EL (cell line): ENCODE measurements at places on chromosomes 12 and 14.

- DNase-seq = no peak
Observed at GRCh38 chr12:80708259-80708974, 983 bp downstream of the MYF6 start.

- peak; percentile 95 for DNase-seq
Observed at GRCh38 chr14:24429395-24430142, at the start of the genes CBLN3 and KHNYN. CBLN3 (minus strand) TSS chr14:24429668; CDS start chr14:24429054, 614 bp downstream. KHNYN (plus strand) TSS chr14:24429954; CDS start chr14:24430731, 777 bp downstream.

GRCh38 chr12:24075650-24076049 lies 126.2 kb upstream of the SOX5 start:
- no peak for DNase-seq

DNA sequence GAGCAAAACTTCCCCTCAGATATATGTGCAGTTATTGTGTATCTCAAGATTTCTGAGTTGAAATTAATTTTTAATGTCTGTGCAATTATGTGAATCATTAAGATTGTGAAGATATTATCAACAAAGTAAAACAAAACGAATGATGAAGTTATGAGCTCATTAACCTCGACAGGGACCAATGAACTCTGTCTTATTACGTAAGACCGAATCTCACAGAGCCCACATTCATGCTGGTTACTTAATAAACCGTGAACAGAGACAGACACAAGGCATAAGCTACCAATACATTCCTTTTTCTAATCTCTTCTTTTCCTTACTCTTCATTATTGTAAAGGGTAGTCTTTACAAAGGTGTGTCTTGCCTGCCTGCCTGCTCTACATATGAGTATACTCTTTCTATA lies 568.7 kb downstream of the RPS29 start:
- DNase-seq = no peak

- no peak for DNase-seq
Observed at GRCh38 chr12:82937151-82937550, 250.4 kb downstream of the TMTC2 start.

DNA sequence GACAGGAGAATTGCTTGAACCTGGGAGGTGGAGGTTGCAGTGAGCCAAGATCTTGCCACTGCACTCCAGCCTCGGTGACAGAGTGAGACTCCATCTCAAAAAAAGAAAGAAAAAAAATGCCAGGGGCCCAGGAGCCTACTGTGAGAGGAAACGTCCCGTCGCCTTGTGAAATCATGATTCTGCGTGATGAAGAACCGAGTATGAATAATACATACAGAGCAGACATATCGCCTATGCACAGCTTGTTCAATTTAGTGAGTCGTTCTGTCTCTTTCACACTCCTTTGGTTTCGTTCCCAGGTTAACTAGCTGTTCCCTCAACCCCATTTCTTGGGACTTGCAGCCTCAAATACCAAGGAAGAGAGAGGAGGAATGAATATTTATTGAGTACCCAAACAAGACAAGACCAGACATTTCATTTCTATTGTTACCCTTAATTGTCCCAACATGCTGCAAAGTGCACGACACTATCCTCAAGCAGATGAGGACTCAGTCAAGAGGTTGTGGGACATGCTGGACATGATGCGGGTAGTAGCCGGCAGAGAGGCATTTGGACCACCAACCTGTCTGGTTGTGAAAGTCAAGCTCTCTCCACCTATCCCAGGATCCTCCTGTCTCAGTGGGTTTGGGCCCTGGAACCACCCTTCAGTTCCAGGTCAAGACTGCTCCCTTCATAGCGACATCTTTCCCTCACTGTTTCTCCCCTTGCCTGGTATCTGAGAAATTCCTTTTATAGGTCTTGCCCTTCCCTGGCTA lies 8.6 kb upstream of the CD27 start:
- DNase-seq = no peak

DNA sequence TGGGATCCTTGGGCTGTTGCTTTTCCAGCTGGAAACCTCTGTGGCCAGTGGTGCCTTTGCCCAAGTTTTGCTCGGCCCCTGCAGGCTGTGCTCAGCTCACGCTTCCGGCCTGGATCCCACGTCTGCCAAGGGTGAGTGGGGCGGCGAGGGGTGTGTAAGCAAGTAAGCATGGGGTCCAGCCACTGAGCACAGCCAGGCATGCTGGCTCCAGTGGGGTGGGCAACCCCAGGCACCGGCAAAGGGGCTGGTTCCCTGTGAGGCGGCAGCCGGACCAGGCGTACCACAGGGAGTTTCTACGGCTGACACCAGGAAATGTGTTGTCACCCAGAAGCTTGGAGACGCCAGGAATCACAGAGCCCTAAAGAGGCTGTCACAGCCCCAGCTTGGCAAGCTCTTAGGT lies 393.4 kb upstream of the CCDC196 start:
- no peak for DNase-seq

GRCh38 chr12:53352331-53353256 lies 16.4 kb upstream of the SP7 start:
- DNase-seq = peak; percentile 83

DNA sequence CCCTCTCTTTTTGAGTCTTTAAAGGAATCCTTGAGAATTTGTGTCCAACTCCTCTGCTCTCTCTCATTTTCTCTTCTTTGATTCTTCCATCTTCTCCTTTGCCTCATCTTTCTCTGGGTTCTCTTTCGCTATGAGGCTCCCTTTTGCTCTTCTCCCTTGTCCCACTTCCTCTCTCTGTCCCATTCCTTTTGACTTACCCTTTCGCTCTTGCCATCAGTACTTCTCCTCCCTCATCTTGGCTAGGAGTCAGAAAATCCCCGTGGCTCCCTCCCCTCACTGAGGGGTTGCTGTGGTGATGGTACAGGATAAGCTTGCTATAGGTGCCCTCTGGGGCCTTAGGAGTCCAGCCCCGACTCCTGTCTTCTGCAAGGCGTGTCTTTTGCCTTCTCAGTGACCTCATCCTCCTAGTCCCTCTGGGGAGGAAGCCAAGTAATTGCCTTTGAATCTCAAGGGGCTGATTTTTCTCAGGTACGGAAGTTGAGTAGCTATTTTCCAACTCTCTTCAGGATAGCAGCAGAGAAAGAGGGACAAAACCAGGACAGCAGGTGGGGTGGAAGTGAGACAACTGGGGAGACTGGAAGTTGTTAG lies 6.4 kb downstream of the PDE1B start:
- DNase-seq = no peak

- DNase-seq = no peak
Observed at GRCh38 chr14:68585690-68586089, 207.2 kb downstream of the ZFP36L1 start.

DNA sequence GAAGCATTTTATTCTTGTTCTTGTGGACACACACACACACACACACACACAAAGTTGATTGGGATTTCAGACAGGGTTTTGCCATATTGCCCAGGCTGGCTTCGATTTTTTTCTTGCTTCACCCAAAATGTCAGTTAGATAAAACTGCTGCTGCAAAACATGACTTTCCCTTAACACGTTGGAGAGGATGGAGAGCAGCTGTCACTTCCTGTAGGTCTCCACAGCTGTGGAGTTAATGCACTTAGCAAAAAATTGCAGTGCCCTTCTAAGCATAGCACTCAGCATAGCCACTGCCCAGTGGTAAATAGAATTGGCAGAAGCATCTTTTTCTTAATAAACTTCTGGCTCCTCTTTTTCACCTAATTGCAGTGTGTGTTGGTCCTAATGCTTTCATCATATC lies 54.5 kb downstream of the PDZRN4 start:
- DNase-seq = no peak

GRCh38 chr12:97960741-97961608 lies 498.4 kb downstream of the RMST start:
- peak; percentile 0 for DNase-seq

DNA sequence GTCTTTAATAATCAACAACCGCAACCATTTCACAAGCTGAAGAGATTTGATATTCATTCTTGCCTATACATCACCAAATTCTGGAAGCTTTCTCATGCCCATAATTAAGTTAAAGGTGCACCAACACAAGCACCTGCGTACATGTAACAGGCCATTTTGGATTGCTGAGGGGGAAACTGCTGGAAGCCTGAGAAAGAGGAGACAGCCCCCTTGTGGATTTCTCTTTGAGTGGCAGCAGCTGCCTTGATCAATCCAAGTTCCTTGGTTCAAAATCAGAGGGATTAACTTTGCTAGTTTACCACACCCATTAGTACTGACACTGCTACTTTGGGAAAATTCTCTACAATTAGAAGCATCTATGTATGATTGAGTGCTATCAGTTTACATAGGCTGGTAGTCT lies 321.1 kb downstream of the NOVA1 start:
- DNase-seq = no peak

DNA sequence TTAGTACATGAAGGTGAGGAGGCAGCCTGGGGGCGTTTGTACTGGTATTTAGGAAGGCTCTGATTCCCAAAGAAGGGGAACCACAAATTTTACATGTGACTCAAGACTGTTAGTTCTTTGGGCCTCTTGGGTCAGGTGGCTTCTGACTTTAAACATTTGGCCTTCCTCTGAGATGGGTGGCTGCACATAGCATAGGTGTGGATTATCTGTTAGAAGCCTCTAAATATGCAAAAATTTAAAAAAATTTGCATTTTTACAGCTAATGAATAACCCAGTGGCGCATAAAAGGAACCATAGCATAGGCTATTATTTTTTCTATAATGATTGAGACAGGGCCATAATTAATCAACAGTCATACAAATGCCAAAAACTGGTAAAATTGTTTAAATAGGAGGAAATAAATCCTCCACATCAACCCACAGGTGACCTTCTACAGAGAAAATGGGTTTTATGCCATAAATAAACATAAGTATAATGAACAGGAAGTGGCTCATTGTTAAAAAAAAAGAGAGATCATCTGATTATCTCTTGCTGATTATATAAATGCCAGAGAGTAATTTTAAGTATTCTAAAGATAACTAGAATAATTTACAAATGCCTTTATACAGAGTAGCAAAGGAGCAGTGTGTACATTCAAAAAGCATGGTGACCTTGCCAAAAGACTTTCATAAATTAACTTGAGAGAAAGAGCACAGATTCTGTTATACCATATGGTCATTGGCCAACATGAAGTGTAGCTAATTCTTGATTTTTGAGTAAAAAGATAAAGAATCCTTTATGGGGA lies 284.2 kb upstream of the ATP2B1 start:
- no peak for DNase-seq

GRCh38 chr12:80195074-80195726 lies 95.9 kb downstream of the OTOGL start:
- peak; percentile 67 for DNase-seq

- DNase-seq = no peak
Observed at GRCh38 chr14:96281486-96281885, 25.5 kb downstream of the BDKRB1 start.

DNA sequence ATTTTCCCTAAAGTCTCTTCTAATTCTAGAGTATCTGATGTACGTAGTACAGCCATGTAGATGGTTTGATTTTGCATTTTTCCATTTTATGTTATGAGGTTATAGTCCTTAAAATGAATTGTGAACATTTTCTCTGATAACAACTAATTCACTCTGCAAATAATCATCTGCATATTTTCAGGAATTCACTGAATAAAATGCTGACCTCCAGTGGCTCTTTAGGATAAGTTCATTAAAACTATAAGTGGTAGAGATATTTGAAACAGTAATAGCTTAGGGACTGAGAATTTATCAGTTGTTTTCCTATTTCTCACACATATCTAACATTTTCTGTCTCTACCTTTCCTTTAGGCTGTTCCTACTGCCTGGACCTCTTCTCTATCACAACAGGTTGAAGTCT lies 4.4 kb downstream of the MSRB3 start:
- no peak for DNase-seq

- no peak for DNase-seq
Observed at GRCh38 chr14:68486033-68486732, 306.7 kb downstream of the ZFP36L1 start.

DNA sequence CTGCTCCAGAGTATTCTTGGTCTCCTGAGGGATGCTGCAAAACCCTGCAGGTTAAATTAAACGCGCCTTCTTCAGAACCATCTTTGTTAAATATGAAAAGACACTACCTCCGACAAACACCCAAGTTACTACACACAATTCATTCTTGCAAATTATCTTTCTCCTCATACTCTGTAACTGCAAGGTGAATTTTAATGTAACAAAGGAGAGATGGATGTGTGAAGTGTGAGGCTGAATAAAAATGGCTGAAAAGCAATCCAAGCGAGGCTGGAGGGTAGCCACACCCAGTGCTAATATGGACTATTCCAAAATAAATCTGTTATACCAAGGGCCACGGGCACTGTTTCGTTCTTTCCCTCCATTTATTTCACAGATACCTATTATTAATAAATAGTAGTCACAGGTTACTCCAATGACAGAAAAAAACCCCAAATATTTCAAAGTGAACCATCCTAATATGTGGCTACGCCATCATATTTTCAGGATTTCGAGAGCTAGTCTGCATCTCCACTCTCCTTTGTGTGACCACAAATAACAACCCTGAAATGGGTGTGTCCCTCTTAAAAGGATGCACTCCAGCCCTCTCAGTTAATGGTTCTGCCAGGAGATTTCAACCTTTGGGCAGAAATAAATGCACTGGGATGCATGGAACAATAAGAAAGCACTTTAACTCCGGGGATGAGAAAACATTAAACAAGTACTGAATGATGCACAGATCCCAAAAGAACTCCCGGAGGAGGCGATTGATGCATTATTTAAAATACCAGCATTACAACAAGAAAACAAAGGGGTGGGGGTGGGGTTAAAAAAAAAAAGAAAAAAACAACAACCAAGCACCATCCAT lies 53.1 kb upstream of the CCDC175 start:
- DNase-seq = no peak

DNA sequence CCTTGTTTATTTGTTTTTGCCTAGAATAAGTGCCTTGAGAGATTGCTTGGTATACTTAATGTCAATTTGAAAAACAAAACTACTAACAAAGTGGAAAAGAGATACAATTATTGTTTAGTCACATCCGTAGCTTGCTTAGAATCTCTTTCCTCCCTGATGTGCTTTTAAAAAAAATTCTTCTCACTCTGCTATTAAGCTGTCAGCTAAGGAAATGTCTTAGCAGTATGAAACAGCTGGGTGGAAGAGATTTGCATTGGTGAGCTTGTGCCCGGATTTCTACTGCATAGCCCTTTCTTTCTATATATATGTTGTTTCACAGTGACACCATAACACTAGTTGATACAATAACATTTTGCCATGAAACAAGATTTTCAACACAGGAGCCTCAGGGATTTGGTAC lies 229.4 kb upstream of the RGS6 start:
- DNase-seq = no peak

DNA sequence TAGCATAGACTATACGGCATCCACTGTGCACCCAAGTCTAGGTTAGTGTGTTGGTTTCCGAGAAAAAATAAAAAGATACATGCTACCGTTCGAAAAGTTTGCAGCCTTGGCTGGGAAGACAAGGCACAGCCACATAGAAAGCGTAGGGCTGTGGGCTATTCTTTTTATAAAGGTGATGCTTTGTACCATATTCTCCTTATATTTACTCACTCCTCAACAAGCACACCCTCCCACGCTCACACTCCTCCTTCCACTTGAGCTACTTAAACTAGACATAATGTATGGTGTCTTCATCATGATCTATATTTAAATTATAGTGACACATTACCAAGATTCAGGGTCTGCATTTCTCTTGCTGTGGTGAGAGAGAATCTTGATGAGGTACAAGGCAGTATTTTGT lies 1416.5 kb downstream of the AACS start:
- DNase-seq = no peak

GRCh38 chr14:55116246-55117030 lies 12.6 kb upstream of the LGALS3 start:
- DNase-seq = no peak
